ENCODE measurements at places on chromosomes 6 and 20.

- DNase-seq: no peak
Measured at GRCh38 chr20:59997896-59998295, 39.7 kb downstream of the CDH26 start.

DNA sequence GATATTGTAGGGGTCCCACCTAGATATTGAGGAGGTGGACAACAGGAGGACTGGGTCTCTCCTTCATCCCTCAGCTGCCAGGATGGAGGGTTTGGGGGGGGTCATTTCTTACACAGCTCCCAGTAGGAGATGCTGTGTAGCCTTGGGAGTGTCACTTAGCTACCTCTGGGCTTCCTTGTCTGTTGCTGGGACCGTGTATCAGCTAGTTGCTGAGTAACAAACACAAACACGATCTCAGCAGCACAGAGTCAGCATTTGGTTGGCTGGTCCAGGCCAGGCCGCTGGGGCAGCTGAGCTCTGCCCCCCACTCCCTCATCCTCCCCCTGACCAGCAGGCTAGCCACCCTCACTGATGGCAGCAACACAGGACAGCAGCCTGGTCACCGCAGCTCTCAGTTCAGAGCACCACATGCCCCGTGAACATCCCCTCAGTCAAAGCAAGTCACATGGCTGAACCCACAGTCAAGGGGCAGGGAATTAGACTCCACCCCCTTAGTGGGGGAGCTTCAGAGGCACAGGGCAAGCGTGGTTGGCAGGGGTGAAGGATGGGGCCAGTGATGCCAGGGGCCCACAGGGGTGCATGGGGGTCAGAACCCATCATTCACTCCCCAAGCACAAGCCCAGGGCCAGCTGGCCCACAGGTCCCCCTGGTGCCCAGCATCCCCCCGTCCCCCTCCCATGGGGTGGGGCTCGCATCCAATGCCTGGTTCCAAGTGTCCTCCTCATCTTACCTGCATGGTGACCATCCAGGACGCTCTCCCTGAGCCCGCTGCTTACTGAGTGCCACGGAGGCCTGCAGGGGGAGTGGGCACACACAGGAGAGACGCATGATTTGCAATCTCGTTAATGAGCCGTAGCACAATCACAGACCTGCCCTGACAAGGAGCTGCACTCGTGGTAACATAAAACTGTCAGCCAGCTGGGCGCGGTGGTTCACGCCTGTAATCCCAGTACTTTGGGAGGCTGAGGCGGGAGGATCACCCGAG, 112.4 kb downstream of the TAF4 start:
- no peak for DNase-seq

DNA sequence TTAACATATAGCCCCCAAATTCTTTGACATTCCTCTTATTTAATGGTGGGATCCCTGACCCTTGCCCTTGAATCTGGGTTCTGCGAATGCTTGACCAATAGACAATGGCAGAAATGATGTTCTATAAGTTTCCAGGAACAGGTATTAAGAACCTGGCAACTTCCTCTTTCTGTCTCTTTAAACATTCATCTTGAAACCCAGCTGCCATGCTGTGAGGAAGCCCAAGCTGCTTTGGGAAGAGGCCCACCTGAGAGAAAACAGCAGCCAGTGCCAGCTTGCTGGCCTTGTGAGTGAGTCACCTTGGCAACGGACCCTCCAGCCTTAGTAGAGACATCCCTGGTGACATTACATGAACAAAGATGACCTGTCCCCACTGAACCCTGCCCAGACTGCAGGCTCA, 45.2 kb upstream of the RALY start:
- no peak for DNase-seq

DNA sequence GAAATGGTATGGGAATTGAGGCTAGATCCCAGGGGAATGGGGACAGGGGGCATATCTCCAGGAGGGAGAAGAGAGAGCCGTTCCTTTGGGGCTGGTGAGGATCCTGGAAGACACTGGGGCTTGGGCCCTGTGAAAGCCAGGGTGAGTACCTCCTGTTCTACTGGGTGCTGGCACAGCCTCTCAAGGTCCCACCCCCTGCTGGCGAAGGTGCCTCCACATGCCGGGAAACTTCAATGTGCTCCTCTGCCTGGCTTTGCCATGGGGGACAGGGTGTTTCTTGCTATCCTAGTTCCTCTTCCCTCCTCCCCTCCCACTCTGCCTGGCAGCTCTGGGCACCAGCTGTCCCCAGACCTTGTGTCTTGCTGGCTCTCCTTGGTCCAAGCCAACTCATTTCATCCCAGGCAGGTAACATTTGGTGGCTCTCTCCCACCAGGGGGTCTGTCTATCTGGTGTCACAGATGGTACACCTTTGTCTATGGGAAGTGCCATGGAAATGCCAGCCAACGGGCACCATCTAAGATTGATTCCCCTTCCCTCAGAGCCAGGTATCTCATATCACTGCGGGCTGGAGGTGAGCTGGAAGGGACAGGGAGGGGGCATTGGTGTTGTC, 56.8 kb downstream of the MDGA1 start:
- DNase-seq: no peak

GRCh38 chr20:376750-377149, 3.8 kb upstream of the TRIB3 start:
- DNase-seq: no peak

DNA sequence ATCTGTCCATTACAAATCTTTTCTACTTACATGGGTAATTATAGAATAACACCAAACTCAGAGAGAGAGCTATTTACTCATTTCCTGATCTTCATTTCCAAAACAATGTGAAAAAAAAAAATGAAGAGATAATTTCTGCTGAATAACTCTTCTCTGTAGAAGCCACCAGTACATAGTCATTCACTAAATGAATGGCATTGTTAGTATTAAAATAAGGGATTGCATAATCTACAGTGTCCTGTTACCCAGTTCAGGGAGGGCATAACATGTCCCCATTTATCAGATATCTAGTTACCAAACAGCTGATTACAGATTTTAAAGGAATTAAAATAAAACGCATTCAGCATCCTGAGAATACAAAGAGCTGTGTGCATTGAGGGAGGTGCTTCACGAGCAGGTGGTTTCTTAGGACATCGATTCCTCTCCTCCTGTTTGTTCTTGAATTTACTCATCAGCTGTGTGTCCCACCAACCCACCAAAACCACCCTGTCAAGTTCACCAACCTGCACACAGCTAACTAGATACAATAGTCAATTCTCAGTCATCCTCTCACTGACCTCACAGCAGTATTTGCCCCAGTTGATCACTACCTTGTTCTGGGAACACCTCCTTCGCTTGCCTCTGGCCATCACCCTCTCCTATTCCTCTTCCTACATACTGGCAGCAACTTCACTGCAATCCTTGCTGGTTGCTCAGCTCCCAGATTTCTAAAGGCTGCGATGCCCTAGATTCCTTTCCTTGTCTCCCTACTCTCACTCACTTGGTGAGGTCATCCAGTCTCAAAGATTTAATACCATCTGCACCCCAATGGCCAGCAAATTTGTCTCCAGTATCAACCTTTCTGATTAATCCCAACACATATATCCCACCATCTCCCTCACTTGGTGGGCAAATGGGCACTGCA, 18.7 kb downstream of the CNKSR3 start:
- peak; percentile 62 for DNase-seq

DNA sequence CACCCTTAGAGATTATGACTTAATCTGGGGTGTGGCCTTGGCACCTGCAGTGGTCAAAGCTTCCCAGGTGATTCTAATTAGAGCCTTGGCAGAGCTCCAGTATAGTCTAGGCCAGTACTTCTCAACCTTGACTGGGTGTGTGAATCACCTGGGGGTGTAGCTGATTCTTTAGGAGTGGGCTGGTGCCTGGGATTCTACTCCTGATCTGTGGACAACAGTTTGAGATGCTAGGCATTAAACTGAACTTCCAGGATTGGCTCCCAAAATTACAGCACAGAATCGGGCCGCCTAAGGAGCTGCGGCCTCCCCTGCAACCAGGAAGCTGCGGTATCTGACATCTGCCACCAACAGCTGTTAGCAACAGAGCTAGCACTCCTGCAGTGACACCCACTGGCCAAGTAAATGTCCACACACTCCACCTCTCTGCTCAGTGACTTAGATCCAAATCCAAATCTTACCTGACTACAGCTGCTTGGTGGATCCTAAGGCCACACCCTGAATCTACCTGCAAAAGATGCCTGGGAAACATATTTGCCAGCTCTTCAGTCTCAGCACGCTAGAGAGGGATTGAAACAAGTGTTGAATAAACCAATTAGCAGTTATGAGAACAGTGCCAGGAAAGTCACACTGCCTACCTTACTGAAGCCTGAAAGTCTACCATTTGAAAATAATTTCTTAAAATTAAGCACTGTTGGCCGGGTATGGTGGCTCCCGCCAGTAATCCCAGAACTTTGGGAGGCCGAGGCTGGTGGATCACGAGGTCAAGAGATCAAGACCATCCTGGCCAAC, 126.7 kb downstream of the UNC5CL start:
- DNase-seq: peak; percentile 44

- no peak for DNase-seq
Measured at GRCh38 chr20:7975851-7976414, 35.7 kb upstream of the HAO1 start.

DNA sequence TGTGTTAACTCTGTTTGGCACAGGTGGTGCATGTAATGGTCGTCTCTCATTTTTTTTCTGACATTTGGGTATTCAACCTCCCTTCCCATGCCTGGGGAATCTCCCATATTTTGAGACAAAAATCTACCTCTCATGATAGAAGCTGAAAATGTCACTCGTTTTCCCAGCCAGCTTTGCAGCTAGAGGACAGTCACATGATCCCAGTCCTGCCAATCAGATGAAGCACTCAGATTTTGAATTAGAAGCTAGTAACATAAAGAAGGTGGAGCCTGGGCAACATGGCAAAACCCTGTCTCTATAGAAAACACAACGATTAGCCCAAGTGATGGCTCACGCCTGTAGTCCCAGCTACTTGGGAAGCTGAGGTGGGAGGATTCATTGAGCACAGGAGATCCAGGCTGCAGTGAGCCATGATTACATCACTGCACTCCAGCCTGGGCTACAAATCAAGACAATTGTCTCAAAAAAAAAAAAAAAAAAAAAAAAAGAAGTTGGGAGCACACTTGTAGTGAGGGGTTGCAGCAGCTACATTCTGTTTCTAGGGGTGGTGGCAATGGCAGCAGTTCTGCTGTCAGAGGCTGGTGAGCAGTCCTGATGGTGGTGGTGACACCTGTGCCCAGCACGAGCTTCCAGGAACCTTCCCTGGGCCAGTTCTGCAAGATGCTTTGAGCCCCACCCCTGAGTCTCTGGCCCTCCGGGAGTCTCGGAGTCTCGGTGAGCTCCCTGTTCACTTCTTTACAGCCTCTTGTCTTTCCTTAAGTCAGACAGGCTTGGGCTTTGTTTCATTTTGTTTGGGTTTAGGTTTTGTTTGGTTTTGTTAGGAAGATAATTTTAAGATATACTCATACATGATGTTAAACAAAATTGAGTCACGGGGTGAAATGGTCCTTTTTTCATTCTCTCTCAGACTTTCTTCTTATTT, 94.1 kb upstream of the KCNG1 start:
- peak; percentile 16 for DNase-seq
